ENCODE measurements at places on chromosomes 6 and 20.

DNA sequence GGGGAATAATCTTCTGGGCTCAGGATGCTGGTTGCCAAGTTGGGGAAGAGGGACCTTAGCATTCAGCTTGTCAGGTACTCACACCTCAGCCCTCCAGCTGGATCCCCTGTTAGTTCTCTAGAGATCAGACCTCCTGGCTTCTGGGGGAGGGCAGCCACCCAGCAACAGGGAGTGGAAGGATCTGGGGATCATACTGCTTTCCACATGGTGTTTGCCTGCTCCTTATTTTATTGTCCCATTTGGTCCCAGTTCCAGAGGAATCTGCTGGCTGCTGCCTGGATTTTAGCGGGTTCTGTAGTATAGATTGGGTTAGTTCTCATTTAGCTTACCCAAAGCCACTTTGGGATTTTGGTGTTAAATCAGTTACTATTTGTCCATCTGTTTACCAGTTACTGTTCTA is 29.3 kb downstream of the KAT14 start:
- no peak for DNase-seq

GRCh38 chr6:35583893-35584688 is 71.4 kb upstream of the TULP1 start:
- DNase-seq = peak; percentile 81

GRCh38 chr20:38143238-38143645 is 21.8 kb downstream of the TGM2 start:
- DNase-seq = no peak

DNA sequence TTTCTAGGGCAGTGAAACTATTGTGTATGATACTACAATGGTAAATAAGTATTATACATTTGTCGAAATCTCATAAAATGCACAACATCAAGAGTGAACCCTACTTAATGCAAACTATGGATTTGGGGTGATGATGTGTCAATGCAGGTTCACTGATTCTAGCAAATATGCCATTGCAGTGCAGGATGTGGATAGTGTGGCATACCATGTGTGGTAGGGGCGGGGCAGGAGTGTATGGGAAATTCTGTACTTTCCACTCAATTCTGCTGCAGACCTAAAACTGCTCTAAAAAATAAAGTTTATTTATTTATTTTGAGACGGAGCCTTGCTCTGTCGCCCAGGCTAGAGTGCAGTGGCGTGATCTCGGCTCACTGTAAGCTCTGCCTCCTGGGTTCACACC is 44.3 kb downstream of the ABHD12 start:
- peak; percentile 13 for DNase-seq

DNA sequence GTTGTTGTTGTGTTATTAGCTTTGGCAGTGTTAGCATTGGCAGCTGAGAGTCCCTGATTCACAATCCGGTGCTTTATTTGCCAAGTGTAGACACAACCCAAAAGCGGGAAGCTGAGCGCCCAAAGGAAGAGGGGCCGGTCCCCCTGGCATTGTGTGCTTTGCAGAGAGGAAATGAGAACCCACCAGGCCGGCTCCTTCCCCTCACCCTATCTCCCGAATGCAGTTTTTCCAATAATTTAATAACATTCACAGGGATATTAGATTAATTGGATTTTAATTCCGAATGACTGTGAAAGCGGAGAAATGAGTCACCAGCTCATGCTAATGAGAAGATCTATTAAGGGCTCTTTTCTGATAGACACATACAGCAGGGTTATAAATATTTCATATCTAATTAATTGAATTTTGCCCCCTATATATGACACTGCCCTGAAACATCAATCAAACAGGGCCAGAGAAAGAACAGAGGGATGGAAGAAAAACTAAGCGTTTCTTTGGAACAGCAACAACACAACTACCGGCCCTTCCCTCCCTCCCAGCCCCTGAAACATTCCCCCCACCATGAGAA is 143.8 kb downstream of the MBOAT1 start:
- no peak for DNase-seq

- no peak for DNase-seq
Observed at GRCh38 chr6:158030380-158031300, 49.0 kb downstream of the SYNJ2 start.

DNA sequence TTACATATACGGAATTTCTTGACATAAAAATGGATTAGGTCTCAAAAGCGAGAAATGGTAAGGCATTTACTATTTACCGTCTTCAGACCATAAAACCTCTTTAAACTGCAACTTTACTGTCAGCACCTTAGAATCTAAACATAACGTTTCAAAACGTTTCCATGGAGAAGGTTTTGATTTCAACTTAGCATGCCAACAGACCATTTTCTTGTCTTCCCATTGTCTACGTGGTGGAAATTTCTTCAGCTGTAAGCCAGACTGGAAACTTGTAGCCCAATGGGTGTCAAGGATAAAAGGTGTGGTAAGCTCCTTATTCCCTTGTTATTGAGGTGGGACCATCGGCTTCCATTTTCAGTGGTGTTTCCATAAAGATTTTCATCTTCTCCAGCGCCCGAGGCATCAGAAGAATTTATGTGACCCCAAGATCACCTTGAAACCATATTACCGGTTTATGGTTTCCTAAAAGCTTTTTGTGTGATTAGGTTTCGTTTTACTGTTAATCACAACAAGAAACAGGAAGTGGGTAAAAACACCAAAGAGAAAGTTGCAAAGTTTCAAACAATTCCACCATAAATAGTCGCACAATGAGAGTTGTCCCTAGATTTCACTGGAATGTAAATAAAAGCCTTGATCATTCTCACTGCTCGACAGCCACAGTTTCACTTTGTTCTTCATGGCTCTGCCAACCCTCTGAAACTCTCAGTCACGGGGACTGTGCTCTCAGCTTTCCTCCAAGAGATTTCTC is 63.0 kb upstream of the CD2AP start:
- DNase-seq = peak; percentile 53

DNA sequence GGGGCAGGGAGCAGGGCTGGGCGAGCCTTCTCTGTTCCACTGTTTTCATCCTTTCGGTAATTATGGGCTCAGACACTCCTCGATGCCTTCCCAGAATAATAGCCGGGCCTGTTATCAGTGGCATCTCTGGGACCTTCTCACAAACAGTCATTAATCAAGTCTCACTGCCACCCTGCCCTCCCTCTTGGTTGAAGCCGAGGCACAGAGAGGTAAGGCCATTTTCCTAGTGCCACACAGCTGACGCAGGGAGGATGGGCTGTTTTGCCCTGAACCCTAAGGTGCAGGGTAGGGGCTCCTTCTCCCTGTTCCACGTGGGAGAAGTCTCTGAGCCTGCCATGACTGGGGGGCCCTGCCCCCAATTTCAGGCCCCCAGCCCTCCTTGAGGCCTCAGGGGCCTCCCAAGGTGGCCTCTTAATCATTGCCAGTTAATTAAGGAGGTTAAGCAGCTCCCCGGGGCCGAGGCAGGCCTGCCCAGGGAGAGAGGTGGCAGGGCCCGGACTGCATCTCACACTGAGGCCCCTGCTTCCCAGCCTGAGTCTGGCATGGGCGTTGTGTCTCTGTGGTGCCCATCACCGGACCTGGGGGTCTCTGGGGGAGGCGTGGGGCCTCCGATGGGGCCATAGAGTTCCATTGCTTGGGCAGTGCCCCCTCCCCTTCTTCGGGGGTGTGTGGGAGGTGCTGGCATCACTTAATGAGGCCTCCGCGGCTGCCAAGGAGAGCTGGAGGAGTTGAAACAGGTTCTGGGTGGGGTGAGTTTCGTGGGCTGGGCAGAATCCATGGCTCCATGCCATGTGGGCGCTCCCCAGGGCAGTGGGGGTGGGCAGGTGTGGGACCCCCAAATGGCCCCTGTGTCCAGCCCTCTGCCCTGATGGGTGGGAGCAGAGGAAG is 42.9 kb downstream of the CEBPB start:
- no peak for DNase-seq

DNA sequence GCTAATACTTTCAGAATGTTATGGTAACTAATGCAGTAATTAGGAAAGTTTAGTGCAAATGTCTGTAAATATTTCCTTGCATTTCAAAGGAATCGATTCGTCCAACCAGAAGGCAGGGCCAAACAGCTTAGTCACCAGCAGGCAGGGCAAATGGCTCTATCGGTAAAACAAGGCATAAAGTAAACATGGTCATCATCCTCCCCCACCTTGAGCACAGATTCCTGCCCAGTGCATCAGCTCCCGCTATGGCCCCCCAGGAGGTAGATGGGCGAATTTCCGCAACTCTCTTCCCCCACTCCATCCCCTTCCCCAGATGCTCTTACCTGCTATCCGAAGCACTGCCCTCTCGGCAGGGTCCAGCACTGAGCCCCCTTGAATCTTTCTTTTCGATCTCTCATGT is 103.8 kb upstream of the BEND6 start:
- DNase-seq = no peak

GRCh38 chr20:46791722-46792416 is 82.4 kb downstream of the SLC2A10 start:
- no peak for DNase-seq

- no peak for DNase-seq
Observed at GRCh38 chr6:63372951-63373533, 53.3 kb upstream of the LGSN start.

DNA sequence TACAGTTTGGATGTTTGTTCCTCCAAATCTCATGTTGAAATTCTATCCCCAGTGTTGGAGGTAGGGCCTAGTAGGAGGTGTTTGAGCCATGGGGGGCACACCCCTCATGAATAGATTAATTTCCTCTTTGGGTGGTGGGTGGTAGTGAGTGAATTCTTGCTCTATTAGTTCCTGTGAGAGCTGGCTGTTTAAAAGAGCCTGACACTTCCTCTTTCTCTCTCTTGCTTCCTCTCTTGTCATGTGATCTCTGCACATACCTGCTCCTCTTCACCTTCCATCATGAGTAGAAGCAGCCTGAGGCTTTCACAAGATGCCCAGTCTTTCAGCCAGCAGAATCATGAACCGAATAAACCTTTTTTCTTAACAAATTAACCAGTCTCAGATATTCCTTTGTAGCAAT is 340.2 kb upstream of the CHD6 start:
- DNase-seq = no peak

GRCh38 chr20:51928931-51929330 is 126.6 kb upstream of the SALL4 start:
- no peak for DNase-seq

DNA sequence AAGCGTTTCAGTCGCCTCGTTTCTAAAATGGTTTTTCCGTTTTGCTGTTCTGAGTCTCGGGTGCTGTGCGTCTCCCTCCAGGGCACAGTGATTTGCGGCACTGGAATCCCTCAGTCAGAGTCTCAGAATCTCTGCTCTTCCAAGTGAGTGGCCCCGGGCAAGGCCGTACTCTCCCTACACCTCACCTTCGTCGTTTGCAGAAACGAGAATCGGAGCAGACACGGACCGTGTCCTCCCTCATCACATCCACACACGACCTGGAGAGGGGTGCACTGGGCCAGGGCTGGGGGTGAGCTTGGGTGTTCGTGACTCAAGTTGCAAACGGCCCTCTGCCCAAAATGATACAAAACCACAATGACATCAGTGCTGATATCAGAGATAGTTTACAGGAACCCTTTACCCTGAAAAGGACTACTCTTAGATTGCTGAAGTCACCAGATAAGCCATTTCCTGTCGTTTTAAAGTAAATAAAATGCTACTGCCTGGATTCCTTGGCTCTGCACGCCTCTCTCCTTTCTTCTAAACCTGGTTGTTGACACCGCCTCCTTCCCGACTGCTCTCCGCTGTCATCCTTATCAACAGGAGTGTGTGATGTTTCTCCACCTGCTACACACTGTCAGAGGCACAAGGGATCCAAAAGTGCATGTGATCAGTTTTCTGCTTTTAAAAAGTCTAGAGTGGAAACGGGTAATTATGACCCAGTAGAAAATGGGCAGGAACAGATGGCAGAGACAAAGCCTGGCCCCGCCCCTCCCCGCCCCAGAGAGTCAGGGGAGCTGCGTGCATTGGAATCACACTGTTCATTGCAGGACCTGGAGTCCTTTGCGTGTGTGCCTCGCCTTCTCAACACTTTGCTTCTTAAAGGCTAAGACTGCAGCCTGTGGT is 38.4 kb downstream of the KIF25 start:
- DNase-seq = no peak

- DNase-seq = no peak
Observed at GRCh38 chr20:55354720-55355119, 650.6 kb downstream of the CBLN4 start.

DNA sequence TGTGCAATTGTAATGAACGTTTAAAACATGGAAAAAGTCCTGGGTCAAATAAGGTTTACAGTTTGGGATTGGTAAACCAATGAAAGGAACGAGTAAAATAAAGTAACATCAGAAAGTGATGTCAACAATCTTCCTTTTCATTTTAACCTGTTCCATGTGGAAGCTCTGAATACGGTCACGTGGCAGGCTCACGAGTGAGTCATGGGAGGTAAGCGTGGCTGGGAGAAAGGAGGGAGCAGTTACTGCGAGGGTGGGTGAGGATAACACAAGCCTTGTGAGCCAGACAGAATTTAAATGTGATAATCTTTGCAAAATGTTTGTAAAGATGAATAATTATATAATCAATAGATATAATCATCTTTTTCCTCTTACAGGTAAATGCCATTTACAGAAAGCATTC is 171.3 kb upstream of the HDAC2 start:
- DNase-seq = no peak

DNA sequence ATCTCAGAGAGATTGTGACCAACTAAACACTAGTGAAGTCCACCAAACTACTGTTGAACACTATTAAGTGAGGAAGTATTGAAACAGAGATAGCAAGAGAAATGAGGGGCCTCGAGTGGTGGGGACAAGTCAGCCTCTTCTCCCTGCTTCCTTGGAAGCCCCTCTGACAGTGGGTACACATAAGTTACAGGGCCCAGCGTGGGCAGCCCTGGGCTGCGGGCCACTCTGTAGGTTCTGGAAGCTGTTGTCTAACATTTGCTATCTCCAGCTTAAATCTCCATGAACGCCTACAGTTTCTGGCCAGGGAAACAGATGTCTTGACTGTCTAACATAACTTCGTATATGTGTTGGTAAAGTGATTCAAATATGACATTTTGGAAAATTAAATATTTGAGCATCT is 71.4 kb downstream of the KLHL32 start:
- DNase-seq = no peak

DNA sequence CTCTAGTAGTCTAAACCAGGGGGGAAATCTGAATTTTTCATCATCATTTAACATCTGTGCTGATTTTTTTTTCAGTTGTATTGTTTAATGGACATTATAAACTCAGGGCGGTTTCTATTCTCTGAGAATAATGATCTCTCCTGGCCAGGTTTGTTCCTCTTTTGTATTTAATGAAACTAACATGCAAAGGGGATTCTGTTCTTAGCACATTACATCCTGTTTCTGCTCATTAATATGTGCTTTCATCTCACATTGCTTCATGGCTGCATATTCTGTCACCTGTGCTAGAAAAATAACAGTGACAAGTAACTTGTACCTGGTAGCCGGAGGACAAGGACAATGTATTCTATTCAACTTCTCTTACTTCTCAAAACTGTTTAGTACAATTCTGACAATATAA is 806 bp downstream of the HLA-DOB start:
- no peak for DNase-seq

- no peak for DNase-seq
Observed at GRCh38 chr6:109351231-109352130, 30.8 kb downstream of the CD164 start.

Measured in CD4-positive, alpha-beta T cell treated with Interleukin-21 for 1 hour (primary cell).